ENCODE measurements at places on chromosomes 11 and 22. TPM values are rescaled to one million over a fixed set of nuclear protein-coding genes. Genes with fewer than 3 reads are reported as not detected.
A peak's percentile ranks its signal among the peaks of the same experiment; 100 is the strongest.

DNA sequence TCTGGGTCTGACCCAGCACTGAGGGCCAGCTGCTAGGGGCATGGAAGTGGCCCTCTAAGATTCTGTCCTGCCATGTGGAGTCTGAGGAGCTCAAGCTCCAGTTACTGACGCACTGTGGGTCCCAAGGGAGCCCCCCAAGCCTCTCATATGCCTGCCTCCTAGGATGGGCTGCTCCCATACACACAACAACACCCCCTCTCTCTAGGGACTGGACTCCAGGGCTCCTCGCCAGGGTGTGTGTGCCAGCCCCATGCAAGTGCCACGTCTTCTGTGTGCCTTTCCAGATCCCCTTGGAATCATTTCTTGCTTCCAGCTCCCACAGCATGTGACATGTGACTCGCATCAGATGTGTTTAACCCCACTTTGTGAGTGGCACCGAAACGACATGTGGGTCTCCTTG lies 234.5 kb downstream of the CEP164 start:
- no peak for DNase-seq

- no peak for DNase-seq
Observed at GRCh38 chr11:88064097-88064705, 111.0 kb downstream of the RAB38 start.

GRCh38 chr11:111851636-111852035 lies 19.7 kb downstream of the ALG9 start:
- DNase-seq: no peak

C11orf91 gene
- total RNA-seq: not detected

DNA sequence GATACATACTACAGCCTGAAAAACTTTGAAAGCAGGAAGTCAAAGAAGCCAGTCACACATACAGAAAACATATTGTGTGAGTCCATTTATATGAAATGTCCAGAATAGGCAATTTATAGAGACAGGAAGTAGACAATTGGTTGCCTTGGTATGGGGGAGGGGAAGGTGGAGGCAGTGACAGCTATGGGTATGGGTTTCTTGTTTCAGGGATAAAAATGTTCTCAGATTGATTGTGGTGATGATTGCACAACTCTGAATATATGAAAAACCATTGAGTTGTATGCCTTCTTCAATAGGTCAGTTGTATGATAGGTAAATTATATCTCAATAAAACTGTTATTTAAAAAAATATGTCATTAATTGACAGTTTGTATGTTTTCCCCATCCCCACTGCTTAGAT lies 137.6 kb downstream of the SNX19 start:
- DNase-seq: no peak

KRTAP5-11 gene
- total RNA-seq: not detected

- DNase-seq: no peak
Observed at GRCh38 chr11:92965196-92965595, 4.3 kb upstream of the MTNR1B start.

DCDC1 gene
- total RNA-seq: 0.36 TPM

GRCh38 chr11:65919573-65920371 lies 546 bp downstream of the DRAP1 start:
- DNase-seq: peak; percentile 51

DNA sequence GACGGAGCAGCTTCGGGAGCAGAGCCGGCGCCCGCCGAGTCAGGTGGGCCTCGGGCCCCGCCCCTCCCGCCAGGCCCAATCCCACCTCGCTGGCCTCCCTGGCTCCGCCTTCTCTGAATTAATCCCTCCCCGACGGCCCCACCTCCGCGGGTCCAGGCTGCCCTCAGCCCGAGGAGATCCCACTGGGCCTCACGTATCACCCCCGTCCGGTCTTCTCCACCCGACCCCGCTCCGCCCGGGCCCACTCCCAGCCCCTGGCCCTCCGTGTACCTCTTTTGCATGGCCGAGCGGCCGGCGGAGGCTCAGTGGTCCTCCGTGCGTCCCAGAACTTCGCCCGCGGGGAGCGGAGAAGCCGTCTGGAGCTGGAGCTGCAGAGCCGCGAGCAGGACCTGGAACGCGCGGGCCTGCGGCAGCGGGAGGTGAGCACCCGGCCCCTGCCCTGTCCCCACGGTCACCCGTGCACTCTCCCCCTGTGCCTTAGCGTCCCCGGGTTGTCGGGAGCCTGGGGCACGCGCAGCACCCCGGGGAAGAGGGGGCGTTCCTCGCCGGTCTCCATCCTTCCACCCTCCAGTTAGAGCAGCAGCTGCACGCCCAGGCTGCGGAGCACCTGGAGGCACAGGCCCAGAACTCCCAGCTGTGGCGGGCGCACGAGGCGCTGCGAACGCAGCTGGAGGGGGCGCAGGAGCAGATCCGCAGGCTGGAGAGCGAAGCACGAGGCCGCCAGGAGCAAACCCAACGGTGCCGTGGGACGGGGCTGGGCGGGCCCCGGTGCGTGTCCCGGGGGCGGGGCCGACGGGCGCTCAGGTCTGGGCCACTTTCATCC lies 2.2 kb upstream of the CD151 start:
- DNase-seq: no peak

DNA sequence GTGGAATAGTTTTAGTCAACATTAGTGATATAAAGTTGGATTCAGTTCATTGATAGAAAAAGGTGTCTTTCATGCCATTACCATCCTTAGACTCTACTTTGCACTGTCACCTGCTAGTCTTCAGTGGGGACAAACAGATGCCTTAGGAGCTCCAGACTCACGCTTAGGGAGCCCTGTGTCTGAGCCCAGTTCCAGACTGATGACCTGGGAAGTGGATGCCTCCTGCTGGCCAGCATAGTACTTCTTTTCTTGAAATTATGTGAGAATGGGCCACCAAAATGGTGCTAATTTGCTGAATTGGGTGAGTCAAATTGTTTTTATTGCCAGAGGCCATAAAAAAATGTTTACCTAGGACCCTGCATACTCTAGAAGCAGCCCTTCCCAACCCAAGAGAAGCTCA lies 53.9 kb downstream of the NOX4 start:
- no peak for DNase-seq

OR52H1 gene
- not detected for total RNA-seq

GRCh38 chr11:127600674-127601073 lies 600.1 kb upstream of the KIRREL3 start:
- no peak for DNase-seq

GRCh38 chr11:13008061-13008435 lies 1.1 kb upstream of the RASSF10 start:
- DNase-seq: no peak

All from MG63 (cell line).